ENCODE measurements at places on chromosomes 7 and 10. TPM values are rescaled to one million over a fixed set of nuclear protein-coding genes. Genes with fewer than 3 reads are reported as not detected.

Gene CYP2E1
- 1.1 TPM for polyA plus RNA-seq

Gene AKR1C2
- not detected for polyA plus RNA-seq

Gene CALN1
- not detected for polyA plus RNA-seq

Gene ACSM6
- polyA plus RNA-seq: not detected

Gene ASAH2
- 0.25 TPM for polyA plus RNA-seq

Gene IL2RA
- polyA plus RNA-seq: 7.2 TPM

Gene FAM107B
- 60.6 TPM for polyA plus RNA-seq

Gene TSC22D4
- polyA plus RNA-seq: 55.5 TPM

Gene HTR7
- polyA plus RNA-seq: 0.16 TPM

Gene ERVW-1
- polyA plus RNA-seq: not detected

Gene NUTM2D
- polyA plus RNA-seq: 2.4 TPM

Gene HOXA10
- not detected for polyA plus RNA-seq

Gene ANKRD26
- polyA plus RNA-seq: 1.3 TPM

Gene MYO3A
- polyA plus RNA-seq: 0.43 TPM

Gene GPC2
- polyA plus RNA-seq: 7.7 TPM

Gene OIT3
- polyA plus RNA-seq: 0.04 TPM

Gene ASZ1
- not detected for polyA plus RNA-seq

Gene SLF2
- polyA plus RNA-seq: 11.8 TPM

Gene TMEM140
- polyA plus RNA-seq: 3.6 TPM

Gene PCBD1
- polyA plus RNA-seq: 4.1 TPM

Gene CFAP69
- 0.10 TPM for polyA plus RNA-seq

Gene OPALIN
- polyA plus RNA-seq: not detected

Gene CABCOCO1
- not detected for polyA plus RNA-seq

Gene CH25H
- 0.23 TPM for polyA plus RNA-seq

Gene TMEM236
- 0.09 TPM for polyA plus RNA-seq

Gene MPP7
- polyA plus RNA-seq: 2.1 TPM

Gene CC2D2B
- 0.70 TPM for polyA plus RNA-seq

Gene IFIT3
- 1.6 TPM for polyA plus RNA-seq

Gene DNTT
- not detected for polyA plus RNA-seq

Gene SCIN
- 0.97 TPM for polyA plus RNA-seq

Measured in B cell (primary cell).